ENCODE measurements at places on chromosomes 3 and 15. TPM values are rescaled to one million over a fixed set of nuclear protein-coding genes. Genes with fewer than 3 reads are reported as not detected.

LMOD3 gene
- not detected for total RNA-seq

NCK1 gene
- total RNA-seq: 244 TPM

NBEAL2 gene
- 6.4 TPM for total RNA-seq

MST1 gene
- 2.9 TPM for total RNA-seq

PDE8A gene
- 20.6 TPM for total RNA-seq

SERPINI2 gene
- total RNA-seq: not detected

ZNF502 gene
- 4.7 TPM for total RNA-seq

RTP1 gene
- not detected for total RNA-seq

PRR20G gene
- total RNA-seq: not detected

PEX5L gene
- 0.27 TPM for total RNA-seq

REC114 gene
- not detected for total RNA-seq

MB21D2 gene
- total RNA-seq: 5.6 TPM

ZNF385D gene
- 11.5 TPM for total RNA-seq

Measured in fibroblast of the aortic adventitia (primary cell).